8988T (cell line): ENCODE measurements at places on chromosomes 3 and 15.

- no peak for DNase-seq
Observed at GRCh38 chr3:48135552-48136495, 52.4 kb downstream of the CDC25A start.

DNA sequence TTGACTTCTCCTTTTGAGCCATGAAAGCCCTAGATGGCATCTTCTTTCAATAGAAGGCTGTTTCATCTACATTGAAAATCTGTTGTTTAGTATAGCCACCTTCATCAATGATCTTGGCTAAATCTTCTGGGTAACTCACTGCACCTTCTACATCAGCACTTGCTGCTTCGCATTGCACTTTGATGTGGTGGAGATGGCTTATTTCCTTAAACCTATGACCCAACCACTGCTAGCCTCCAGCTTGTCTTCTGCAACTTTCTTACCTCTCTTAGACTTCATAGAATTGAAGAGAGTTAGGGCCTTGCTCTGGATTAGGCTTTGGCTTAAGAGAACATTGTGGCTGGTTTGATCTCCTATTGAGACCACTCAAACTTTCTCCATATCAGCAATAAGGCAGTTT is 189.8 kb downstream of the PLCL2 start:
- DNase-seq = no peak

DNA sequence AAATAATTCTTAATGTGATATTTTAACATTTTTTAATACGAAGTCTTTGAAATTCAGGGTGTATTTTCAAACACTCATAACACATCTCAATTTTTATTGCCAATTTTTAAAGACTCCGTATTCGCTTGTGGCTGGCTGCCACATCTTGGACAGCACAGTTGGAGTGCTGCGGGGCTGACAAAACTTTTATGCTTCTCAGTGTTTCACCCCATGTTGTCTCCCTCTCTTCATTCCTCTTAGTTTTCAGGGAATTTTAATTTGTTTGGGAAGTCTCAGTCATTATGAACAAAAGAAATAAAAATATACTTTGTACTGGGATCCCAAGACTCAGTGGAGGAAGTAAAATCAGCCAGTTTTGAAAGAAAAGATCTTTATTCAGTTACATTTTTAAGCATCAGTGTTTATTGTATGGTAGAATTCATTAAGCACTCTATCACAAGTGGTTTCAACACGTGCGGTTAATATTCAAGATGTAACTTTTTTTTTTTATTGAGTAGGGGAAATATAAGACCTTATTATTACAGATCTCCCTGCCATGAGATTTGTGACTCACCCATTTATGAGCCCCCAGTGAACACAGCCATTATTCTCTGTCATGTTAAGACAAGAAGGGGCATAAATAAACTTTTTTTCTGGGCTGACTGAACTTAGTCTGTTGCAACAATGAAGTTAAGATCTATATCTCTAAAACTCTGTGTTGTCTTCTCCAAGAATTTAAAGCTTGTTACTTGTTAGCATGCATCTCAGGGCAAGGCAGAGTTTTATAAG is 26.8 kb downstream of the KAT2B start:
- no peak for DNase-seq

GRCh38 chr15:50815958-50816590 is 50.6 kb upstream of the SPPL2A start:
- DNase-seq = no peak

DNA sequence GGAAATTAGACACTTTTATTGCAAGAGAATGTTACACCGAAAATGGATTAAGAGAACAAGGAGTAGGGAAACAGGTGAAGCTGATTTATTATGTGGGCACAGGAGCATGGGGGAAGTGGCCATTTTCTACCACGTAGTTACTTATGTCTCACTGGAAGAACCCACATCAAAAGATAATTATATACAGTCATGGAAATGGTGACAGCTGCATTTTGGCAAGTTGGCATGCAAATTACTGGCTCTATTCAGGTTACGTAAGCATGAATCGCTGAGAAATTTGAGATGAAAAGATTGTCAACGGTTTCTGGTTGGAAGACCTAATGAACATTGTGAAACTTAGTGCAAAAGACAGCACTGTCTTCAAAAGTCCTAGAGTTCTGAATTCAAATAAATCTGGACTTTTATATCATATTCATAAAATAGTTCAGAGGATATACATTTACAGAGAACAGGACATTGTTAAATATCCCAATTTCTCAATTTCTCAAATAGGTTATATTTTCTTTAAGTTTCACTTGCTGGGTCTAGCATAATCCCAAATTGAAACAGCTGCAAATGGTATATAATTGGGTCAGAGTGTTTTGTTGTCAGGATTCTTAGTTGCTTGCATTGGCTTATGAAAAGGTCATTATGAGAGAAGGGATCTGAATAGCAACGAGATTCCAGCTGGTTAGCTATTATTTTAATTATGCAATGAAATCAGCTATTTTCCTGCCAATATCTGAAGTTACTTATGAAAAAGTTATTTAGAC is 567.8 kb downstream of the ZPLD1 start:
- no peak for DNase-seq

- no peak for DNase-seq
Observed at GRCh38 chr15:94269954-94270353, 38.6 kb downstream of the MCTP2 start.

- no peak for DNase-seq
Observed at GRCh38 chr3:197761784-197762183, 12.1 kb downstream of the FYTTD1 start.

DNA sequence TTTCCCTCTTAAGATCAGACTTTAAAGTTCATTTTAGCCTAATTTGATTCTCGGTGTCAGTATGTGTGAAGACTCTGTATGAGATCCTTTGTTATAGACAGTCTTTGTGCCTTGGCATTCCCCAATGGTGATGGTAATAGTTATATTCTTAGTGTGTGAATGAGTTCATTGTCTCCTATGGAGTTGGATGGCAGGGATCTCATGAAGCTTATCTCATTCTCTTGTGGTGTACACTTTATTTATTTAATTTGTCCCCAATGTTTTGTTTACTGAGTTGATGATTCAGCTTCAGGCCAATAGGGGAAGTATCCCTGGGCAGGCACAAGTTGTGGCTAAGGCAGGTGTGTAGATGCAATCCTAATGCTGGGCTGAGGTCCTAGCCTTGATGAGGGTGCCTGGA is 222.0 kb upstream of the DPPA4 start:
- DNase-seq = no peak

- no peak for DNase-seq
Observed at GRCh38 chr15:77620960-77621647, 11.6 kb downstream of the LINGO1 start.

- no peak for DNase-seq
Observed at GRCh38 chr3:156024904-156025533, 95.4 kb upstream of the KCNAB1 start.

GRCh38 chr15:61032600-61033286 is 196.4 kb downstream of the RORA start:
- no peak for DNase-seq

DNA sequence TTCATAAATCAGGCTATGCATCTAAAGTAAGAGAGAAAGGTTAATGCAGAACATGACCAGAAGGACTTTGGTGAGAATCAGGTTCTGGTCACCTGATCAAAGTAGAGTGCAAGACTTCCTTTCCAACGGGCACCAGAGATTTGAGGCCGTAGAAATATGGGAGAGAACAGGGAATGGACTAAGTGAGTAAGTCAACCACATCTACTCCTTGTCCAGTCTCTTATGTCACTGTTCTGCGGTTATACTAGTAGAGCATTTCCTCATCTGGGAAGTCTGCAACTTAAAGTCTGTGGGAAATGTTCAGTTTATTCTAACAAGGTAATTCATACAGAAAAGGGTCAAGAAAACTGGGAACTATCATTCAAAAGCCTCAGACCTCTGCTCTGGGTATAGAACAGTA is 232.8 kb downstream of the CPNE4 start:
- DNase-seq = no peak

GRCh38 chr3:101938262-101938847 is 89.0 kb downstream of the NFKBIZ start:
- no peak for DNase-seq

DNA sequence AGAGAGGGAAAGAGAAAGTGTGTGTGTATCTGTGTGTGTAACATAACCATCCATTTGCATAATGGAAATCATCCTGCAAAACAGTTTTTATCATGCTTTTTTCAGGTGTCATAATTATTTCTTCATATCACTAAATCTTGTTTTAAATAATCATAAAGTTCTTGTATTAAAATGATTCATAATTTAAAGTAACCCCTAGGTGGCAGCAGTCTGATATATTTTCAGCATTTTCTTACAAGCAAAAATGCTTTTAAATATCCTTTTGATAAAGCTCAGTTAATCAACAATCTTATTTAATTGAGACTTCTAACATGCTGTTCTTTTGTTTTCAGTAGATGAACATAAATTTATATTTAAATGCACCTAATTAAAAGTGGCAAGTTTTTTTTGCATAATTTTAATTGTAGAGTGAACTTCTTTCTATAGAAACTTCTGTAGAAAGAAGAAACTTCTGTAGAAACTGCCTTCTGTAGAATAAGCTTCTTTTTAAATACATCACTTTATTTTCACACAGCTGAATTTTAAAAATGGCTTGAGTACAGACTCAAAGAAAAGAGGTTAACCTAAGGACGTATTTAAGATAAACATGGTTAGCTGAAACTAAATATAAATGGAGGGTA is 72.5 kb downstream of the OPA1 start:
- no peak for DNase-seq

DNA sequence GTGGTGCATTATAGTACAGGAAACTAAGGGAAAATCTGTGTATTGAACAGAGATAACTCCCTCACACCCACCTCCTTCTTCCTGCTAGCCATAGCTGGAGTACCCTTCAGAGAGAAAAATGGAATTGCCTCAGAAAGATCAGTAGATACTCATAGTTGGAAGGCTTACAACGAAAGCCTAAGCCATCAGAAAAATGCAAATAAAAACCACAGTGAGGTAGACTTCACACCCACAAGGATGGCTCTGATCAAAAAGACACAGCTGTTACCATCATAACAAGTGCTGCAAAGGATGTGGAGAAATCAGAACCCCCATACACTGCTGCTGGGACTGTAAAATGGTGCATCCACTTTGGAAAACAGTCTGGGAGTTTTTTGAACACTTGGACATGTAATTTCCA is 7.4 kb upstream of the DLG1 start:
- no peak for DNase-seq

- DNase-seq = no peak
Observed at GRCh38 chr15:100880139-100880896, 687 bp downstream of the ALDH1A3 start.

DNA sequence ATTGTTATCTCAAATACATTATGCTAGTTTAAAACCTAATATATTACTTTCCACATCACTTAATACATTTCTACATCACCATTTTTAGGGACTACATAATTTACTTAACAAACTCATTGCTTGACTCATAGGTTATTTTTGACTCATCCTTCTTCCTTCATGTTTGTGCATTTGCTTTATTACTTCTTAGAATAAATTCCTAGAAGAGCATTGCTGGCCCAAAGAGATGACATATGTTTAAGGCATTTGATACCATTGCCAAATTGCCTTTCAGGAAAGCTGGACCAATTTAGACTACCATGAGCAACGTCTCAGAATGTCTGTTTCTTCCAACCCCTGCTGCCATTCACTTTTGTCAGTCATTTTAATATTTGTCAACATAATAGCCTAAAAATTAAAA is 905.8 kb downstream of the IGSF11 start:
- DNase-seq = no peak

GRCh38 chr3:48157202-48157840 is 30.9 kb downstream of the CDC25A start:
- DNase-seq = no peak

- peak; percentile 81 for DNase-seq
Observed at GRCh38 chr3:49668414-49668797, 5.7 kb upstream of the APEH start.

DNA sequence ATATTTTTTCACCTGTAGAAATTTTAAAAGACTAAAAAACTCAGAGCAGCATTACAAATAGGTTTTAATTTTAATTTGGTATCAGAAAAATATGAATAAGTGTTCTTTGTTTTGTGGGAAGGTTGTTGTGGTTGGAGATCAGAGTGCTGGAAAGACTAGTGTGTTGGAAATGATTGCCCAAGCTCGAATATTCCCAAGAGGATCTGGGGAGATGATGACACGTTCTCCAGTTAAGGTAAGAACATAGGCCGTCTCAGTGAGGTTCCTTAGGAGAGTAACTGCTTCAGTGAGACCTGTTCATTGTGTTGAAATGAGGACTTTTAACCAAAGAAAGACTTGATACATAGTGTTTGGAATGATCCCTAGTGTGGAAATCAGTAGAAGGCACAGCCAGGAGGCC is 44.8 kb downstream of the OPA1 start:
- no peak for DNase-seq

DNA sequence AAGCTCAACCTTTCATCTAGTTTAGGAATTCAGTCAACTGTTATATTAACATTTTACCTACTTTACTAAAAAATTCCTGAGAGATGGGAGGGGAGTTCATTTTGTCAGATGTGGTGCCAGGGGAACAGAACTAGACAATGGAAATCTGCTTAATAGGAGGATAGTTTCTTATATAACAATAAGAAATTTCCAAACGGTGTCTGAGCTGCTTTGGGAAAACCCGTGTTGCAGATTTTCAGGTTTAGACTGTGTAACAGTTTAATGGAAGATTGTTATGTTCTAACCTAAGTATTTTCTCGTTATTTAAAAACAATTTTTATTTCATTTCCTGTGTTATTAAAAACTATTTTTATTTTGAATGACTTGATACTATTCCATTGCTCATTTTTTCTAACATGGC is 19.3 kb downstream of the IQGAP1 start:
- DNase-seq = no peak

GRCh38 chr15:63238796-63239195 is 38.6 kb upstream of the APH1B start:
- DNase-seq = no peak

DNA sequence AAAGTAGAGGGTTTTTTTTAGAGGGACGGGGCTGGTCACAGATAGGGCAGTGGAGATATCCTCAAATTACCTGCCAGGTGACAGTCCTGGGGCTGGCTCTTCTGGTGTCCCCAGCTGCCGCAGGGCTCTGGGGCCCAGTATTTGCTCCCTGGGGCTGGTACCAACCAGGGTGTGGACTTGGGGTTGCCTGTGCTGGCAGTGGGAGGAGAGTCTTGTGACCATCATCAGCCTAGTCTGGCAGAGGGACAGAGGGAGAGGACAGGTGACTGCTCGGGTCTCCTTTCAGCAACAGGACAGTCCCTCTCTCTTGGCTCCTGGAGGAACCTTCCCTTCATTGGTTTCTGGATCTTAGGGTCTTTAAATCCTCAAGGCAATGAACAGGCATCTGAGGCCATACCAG is 7.9 kb upstream of the RPP14 start:
- no peak for DNase-seq

GRCh38 chr3:113441051-113441770 is at the start of gene CFAP44:
TSS of gene CFAP44 (minus strand) at chr3:113441493. CDS start at chr3:113433664, 7,829 bp downstream.
- DNase-seq = no peak

DNA sequence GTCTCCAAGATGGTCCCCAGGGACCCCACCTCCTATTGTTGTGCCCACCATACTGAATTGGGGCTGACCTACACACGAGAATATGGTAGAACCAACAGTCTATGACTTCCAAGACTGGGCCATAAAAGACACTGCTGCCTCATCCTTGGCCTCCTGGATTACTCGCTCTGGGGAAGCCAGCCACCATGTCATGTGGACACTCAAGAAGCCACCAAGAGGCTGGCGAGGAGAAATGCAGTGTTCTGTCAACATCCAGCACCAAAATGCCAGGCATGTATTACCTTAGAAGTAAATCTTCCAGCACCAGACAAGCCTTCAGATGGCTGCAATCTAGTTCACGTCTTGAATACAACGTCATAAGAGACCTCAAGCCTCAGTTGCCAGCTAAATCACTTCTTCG is 17.1 kb upstream of the TPM1 start:
- DNase-seq = no peak

GRCh38 chr3:116034794-116035193 is 410.5 kb downstream of the LSAMP start:
- DNase-seq = no peak
